SW 1271 (cell line): ENCODE measurements at places on chromosomes 1 and 21.

GRCh38 chr1:40495315-40495903, 13.2 kb upstream of the EXO5 start:
- DNase-seq = no peak

DNA sequence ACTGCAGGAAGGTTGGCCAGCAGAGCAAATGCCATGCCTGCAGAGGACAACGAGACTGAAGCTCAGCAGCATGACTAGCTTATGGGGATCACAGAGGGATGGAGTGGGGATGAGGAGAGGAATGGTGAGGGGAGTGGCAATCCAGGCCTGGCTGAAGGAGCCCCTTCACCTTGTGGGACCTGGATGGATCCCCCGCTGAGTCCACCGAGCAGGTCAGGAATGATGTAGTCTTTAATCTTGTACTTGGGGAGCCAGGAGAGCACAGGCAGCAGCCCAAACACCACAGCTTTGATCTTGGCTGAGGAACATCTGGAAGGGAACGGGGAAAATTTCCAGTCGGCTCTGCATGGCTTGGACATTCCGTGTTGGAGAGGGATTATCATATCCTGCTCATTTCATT, 10.5 kb downstream of the SLC26A9 start:
- no peak for DNase-seq

GRCh38 chr1:66256629-66257572, 277.1 kb upstream of the SGIP1 start:
- no peak for DNase-seq

GRCh38 chr1:215076322-215076721, 6.2 kb upstream of the KCNK2 start:
- peak; percentile 4 for DNase-seq

GRCh38 chr1:214623430-214623829, 20.4 kb downstream of the CENPF start:
- DNase-seq = no peak

DNA sequence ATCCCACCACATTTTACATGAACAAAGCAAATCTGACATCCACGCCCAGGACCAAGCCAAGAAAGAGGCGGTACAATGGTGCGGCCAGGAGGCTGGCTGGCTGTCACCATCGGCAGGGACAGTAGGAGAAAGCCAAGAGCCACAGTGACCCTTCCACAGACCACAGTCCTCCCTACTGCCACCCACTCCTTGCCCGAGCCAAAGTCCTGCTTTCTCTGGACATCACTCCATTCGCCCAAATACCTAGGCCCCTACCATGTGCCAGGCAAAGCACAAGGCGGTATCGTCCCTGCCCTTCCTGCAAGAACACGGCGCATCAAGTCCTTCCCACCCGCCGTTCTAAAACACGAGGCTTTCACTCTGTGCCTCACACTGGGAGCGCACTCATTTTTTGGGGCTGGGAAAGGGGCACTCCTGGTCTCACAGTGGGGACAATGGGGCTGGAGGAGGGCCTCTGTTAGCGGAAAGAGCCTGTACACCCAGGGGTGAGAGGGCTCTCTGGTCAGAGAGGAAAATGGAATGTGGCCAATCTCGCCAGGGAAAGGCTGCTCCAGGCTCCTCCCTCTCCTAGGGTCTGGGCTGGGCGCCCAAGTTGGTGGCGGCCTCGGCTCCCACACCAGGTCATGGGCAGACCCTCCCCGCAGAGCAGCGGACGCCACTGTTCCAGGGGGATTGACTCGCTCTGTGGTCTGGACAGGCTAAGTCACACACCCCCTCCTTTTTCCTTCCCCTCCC, 26.5 kb downstream of the SSBP3 start:
- no peak for DNase-seq

DNA sequence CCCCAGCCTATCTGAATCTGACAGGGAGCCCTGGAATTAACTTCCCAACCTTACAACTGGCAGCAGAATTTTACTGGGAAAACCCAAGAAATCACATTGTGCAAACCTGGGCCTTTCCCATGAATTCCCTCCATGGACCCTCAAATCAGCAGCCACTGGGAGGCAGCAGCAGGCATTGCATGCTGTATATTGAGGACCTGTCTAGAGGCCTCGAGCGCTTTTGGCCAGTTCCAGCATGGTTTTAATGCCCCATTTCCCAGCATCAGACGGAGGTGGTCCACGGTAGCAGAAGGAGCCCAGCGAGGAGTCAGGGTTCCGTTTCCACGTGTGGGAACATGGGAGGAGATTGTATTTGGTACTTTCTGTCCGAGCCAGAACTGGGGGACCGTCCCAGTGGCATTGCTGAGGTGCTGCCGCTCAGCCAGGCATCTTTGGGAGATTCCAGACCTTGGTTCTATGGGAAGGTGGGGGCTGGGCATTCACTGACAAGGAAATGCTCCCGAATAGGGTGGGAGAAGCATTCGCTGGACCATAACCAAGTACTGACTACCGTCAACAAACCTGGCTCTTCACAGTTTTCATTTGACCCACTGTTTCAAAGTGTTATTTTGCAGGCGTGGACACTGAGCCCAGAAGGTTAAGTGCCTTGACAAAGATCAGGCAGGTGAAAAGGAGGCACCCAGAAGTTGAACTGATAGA, 15.9 kb downstream of the BMP8A start:
- no peak for DNase-seq

DNA sequence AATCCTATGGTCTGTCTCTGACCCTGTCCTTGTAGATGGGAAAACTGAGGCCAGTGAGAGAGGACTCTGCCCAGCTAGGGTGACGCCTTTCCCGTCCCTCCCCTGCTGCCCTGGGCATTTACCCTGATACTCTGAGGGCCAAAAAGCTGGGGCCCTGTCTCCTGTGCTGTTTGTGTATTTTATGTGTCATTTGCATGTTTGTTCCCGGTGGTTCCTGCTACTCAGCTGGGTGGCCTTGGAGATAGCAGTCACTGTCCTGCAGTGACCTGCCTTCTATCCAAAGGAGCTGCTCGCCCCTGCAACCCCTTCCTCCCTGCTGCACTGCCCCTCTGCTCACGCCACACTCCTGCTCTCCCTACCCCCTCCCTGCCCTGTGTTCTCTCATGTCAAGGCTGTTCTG, 41.1 kb upstream of the KDM4A start:
- no peak for DNase-seq

DNA sequence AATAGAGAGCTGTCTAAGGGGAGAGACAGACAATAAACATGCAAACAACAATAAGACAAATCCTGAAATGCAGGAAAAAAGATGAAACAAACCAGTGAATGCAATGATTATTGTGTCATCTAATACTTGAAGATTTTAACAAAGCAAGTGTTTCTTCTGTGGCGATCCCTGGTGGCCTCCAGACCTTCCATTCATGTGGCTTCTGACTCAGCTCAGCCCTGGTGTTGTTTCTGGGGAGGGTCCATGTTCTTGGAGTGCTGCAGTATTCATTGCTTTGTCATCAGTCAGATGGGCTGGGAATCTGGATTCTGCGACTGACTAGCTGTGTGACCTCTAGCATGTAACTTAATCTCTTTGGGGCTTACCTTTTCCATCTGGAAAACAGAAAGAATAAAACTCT, 1.5 kb upstream of the C2CD4D start:
- no peak for DNase-seq

GRCh38 chr1:246304484-246305259, 202.4 kb downstream of the SMYD3 start:
- no peak for DNase-seq

DNA sequence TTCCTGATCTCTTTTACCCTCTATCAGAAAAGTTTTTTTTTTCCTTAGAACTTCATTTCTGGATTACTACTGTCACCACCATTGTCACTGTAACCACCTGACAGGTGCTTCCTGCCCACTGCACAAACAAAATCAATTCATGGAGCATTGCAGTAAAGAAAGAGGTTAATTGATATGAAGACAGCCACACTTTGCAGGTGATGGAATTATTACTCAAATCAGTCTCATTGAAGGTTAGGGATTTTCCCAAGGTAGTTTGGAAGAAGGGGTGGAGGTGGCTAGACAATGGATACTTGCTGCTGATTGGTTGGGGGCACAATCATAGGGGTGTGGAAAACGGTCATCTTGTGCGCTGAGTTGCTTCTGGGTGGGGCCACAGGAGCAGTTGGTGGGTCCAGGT, 230.8 kb upstream of the CACYBP start:
- no peak for DNase-seq

DNA sequence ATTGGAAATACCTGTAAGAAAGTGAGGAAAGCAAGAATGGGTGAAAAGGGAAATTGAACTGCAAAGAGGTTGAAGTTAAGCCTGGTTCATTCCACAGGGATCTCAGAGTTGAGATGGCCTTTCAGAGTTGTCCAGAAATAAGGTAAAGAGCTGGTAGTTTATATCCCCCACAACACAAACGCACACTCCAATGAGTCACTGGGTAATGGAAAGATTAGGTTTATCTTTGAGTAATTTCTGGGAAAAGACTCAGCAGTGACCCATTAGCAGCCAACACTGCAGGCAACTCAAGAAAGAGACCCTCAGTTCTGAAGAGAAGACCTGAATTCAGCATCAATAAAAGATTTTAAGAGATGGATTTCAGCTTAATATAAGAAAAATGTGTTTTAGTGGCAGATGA, 485.5 kb downstream of the PTPRC start:
- DNase-seq = no peak

- DNase-seq = no peak
Observed at GRCh38 chr1:18828224-18828623, 31.2 kb downstream of the TAS1R2 start.
